ENCODE measurements at places on chromosomes 4 and X. TPM values are rescaled to one million over a fixed set of nuclear protein-coding genes. Genes with fewer than 3 reads are reported as not detected.

DNA sequence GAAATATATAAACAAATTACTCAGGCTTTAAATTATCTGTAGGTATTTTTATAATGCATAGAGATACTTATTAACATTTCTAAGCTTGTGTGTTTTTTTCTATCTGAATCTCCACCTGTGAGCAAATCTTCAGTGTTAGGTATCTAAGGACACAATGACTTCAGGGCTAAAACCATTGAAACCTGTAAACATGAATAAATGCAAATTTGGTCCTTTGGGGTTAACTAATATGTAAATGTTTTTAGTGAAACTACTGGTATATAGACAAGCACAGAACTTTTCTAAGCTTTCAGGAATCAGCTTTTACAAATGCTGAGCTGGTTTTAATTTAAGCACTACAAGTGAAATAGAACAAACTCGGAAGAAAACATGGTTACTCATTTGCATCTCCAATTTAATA, 147.9 kb downstream of the FBXO8 start:
- no peaks in the 10 kb centered on the region for H3K27me3 ChIP-seq
- no peak overlapping the region for H3K27ac ChIP-seq
- no peak overlapping the region for H3K4me3 ChIP-seq
- no peaks in the 10 kb centered on the region for H3K4me1 ChIP-seq
- no peaks in the 10 kb centered on the region for H3K36me3 ChIP-seq
- no peak for DNase-seq

GRCh38 chr4:128481752-128482480, 194.3 kb upstream of the PGRMC2 start:
- no peaks in the 10 kb centered on the region for H3K4me1 ChIP-seq
- no peaks in the 10 kb centered on the region for H3K27me3 ChIP-seq
- H3K4me3 ChIP-seq, result no peak overlapping the region
- DNase-seq, result no peak
- H3K36me3 ChIP-seq, result no peaks in the 10 kb centered on the region
- H3K27ac ChIP-seq, result no peak overlapping the region

DNA sequence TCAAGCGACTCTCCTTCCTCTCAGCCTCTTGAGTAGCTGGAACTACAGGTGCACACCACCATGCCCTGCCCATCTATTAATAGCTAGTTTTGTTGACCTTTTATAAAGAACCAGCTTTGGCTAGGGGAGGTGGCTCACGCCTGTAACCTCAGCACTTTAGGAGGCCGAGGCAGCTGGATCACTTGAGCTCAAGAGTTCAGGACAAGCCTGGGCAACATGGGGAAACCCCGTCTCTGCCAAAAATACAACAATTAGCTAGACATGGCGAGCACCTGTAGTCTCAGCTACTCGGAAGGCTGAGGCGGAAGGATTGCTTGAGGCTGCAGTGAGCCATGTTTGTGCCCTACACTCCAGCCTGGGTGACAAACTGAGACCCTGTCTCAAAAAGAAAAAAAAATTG, 2.7 kb downstream of the TKTL1 start:
- H3K27ac ChIP-seq, result no peak overlapping the region
- H3K36me3 ChIP-seq, result no peaks in the 10 kb centered on the region
- no peaks in the 10 kb centered on the region for H3K27me3 ChIP-seq
- no peak for DNase-seq

DNA sequence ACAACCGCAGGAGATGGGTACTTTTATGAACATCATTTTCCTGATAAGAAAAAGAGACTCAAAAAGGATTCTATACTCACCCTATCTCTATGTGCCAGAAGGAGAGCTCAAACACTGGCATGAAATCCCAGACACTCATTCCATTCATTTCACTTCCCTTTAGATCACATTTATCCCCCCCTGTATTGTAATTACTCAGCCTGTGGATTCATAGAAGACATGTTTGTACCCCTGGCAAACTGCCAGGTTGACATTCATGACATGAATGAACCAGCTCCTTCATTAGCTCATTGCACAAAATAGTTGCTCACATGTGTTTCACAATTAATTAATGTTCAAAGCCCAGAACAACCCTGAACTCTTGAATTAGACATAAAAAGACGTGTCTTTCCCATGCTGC, 4.9 kb downstream of the SMR3A start:
- no peaks in the 10 kb centered on the region for H3K27me3 ChIP-seq
- no peaks in the 10 kb centered on the region for H3K4me1 ChIP-seq

The NOX1 gene
- not detected for total RNA-seq
